Activated CD4-positive, alpha-beta T cell treated with anti-CD3 and anti-CD28 coated beads for 1 hour (primary cell): ENCODE measurements at places on chromosomes 16 and 17.

- no peak for DNase-seq
These were observed 16.8 kb downstream of the KCTD5 start for GRCh38 chr16:2698965-2699750.

GRCh38 chr17:74513987-74514631, 17.2 kb downstream of the CD300LB start:
- DNase-seq = no peak

DNA sequence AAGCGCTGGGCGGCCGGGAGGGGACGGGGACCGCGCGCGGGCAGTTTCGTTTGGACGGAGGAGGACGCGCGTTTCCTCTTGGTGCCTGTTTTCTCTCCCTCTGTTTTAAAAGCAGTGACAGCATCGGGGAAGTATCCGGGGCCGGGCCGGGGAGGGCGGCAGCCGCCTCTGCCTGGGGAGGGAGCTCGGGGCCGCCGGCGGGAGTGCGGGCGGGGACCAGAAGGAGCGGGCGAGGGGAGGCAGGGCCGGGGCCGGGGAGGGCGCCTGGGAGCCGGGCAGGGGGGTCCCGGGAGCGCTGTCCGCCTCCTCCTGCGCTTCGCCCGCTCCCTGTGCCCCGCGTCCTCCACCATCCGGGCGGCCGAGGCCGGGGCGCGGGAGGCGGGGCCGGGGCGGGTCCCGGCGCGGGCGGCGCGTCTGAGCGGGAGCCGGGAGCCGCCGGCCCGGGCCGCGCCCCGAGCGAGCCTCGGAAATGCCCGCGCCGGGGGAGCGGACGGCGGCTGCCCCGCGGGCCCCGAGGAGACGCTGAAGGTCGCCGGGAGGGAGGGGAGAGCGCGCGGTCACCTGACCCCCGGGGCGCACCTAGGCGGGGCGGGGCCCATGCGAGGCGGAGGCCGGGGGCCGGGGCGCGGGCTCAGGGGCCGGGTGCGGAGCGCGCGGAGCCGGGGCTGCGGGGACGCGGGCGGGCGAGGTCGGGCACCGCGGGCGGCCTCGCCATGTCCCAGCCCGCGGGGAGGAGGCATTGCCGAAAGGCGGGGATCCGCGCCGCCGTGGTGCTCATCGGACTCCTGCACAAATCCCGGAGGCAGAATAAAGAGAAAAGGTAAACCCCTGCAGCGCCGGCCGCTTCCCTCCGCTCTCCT, 57.3 kb downstream of the RAP1GAP2 start:
- peak; percentile 18 for DNase-seq

DNA sequence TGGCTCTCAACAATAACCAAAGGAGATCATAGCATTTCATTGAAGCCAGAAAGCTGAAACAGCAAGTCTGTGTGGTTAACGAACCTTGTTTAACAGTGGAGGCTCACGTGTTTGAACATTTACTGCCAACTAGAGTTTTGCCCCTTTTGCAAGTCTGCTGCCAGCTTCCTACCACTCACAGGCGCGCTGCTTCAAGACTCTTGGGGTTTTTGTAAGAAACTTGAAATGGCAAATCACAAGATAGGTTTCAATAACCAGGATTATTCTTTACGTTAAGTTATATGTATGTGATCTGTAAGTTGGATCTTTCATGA, 1.2 kb downstream of the SNTB2 start:
- no peak for DNase-seq

- no peak for DNase-seq
These were observed 81.3 kb downstream of the CBLN1 start for GRCh38 chr16:49200223-49200820.

- peak; percentile 83 for DNase-seq
These were observed 432 bp downstream of the ZNF276 start for GRCh38 chr16:89721546-89722391.

- no peak for DNase-seq
These were observed 38.4 kb downstream of the SRCIN1 start for GRCh38 chr17:38567350-38567749.

DNA sequence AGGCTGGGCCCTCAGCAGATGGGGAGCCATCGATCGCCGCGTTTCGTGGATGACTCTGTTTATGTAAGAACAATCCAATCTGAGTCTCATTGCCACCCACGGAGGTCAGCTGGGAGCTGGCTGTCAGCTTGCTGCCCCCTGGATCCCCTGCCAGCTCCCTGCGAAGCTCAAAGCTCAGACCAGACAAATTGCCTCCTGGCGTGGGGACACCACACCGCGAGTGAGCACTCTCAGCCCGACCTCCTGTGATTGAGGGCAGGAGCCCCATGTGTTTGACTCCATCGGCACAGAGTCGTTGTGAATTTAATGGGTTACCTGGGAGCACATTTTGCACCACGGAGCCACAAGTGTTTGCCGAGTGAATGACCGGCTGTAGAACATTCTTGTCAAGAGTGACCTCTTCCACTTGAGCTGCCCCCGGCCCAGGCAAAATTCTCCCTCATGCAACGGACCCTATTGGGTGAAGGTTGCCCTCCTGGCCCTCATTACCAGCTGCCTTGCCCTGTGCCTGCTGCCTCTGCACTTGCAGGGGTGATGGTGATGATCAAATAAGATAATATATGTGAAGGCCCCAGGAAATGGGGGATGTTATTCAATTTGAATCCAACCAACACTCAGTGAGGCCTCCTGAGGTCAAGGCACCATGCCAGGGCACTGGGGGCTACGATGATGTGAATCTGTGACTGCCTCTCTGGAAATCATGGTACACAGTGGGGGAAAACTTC, 7.6 kb upstream of the GFAP start:
- DNase-seq = no peak

DNA sequence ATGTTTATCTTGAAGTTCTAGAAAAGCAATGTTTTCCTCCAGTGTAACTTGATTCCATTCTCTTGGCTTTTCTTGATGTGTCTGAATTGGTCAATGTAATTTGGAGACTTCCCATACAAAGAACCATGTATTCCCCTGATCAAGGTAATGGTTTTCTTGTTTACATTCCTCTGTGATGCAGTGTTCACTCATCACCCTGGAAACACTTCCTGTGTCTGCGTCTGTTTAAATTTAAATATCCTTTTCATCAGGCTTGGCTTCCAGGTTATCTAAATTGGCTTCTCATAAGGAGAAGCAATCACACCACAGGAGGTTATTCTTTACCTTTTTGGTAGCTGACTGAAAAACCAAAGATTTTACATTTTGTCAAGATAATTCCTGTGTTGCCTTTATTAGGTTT, 237.3 kb upstream of the WSCD1 start:
- no peak for DNase-seq

- DNase-seq = no peak
These were observed 967 bp upstream of the DHX58 start for GRCh38 chr17:42113293-42114069.

DNA sequence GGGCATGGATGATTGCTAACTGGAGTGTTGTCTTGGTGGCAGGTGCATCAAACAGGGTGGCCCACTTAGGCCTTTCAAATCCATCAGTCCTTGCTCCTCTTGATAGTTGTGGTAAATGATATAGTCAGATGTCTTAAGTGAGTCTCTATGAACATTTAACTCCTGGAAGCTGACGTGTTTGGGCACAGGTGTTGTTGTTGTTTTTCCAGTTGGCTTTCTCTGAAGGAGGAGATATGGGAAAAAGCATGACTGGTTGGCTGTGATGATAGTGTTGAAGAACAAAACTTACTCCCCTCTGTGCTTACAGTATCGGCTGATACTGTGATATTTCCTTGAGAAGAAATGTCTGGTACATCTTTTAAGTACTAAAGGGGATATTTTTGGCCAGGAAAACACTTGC, 18.0 kb downstream of the TNRC6A start:
- DNase-seq = no peak

GRCh38 chr17:67364847-67365737, 1.3 kb downstream of the PSMD12 start:
- no peak for DNase-seq
